ENCODE measurements at places on chromosomes 5 and 9.

- peak; percentile 2 for DNase-seq
Observed at GRCh38 chr9:1709347-1709746, 305.8 kb upstream of the SMARCA2 start.

- no peak for DNase-seq
Observed at GRCh38 chr9:87844506-87844905, 38.2 kb upstream of the SPATA31E1 start.

DNA sequence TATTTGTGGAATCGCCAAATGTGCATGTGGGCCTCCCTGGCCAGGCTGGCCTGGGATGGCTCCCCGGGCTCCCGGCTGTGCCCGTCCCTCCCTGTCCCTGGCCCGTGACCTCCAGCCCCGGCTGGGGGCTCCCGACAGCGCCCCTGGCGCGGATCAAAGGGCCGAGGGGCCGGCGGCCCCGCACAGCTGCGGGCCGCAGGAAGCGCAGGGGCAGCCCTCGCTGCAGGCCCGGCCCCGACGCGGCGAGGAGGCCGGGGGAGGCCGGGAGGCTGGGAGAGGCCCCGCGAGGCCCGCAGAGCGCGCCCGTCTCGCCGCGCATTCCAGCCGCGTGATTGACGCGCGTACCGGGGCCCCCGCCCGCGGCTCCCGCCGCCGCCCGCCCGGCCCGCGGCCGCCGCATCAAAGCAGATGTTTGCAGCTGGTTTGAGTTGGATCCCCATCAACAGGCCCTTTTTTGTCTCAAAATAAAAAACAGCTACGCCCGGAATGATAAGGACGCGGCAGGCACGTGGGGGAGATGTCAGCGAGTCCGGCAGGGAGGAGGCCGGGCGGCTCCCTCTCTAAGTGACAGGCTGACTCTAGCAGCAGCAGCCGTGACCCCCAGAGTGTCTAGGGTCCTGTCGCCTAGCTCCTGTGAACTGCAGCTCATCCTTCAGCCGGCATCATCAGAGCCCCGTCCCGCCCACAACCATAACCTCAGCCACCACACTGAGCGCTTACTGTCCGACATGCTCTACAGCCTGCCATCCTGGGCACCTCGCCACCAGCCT is 69.4 kb downstream of the LMX1B start:
- DNase-seq = no peak

DNA sequence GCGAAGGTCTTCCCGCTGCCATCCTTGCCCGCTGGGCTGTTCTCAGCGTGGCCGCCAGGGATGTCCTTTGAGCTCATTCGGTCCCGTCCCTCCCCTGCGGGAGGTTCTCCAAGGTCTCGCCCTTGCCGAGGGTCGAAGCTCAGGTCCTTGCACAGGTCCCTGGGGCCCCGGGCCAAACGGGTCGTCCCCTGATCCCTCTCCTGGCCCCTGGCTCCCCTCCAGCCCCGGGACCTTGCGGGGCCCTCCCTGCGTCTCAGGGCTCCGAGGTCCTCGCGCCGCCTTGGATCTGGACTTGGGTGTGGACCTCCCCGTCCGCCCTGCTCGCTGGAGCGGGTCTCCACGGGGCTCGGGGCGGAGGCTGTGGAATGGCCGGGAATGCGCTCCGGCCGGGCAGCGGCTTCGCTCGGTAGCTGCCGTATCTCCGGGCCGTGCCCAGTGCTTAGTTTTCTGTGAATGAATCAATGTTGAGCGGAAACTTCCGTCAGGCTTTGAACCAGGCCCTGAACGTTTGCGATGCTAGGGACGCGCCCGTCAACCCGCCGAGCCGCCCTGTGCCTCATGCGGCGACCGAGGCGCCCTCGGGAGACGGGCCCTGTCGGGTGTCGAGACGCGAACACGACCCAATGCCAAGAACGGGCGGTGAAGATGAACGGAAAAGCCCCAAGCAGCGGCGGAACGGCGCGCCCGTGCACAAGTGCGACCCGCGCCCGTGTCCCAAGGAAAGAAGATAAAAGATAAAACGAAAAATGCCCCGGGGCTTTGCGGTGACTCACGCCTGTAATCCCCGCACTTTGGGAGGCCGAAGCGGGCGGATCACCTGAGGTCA is 780 bp downstream of the RNU6ATAC start:
- no peak for DNase-seq

DNA sequence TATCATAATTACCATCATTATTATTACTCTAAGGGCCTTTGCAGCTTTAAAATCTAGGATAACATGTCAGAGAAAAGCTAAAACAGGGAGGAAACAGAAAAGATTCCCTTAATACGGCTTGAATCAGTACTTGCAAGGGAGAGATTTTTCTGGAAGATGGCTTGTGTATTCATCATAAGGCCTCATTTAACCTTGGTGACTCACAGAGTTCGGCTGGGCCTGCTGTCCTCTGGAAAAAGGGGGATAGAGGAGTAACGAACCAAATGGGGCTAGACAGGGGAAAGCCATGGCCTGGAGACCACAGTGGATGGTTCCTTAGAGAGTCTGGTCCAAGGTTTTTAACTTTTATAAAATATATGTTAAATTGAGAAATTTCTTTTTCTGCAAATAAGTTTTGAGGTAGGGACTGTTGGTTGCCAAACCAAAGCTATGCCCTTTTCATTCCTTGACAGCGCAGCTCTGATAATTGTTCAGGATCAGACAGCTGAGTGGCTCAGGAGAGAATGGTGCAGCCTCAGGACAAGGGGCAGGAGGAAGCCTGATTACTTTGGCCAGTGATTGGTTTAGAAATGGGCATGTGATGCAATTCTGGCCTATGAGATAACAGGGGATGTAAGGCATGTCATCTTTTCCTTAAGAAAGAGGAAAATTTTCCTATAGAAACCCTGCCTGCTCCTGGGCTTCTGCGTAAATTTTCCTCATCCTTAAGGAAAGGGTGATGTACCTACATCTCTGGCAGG is 25.6 kb upstream of the GSN start:
- peak; percentile 23 for DNase-seq

- peak; percentile 56 for DNase-seq
Observed at GRCh38 chr5:112917453-112917995, 4.5 kb downstream of the REEP5 start.

DNA sequence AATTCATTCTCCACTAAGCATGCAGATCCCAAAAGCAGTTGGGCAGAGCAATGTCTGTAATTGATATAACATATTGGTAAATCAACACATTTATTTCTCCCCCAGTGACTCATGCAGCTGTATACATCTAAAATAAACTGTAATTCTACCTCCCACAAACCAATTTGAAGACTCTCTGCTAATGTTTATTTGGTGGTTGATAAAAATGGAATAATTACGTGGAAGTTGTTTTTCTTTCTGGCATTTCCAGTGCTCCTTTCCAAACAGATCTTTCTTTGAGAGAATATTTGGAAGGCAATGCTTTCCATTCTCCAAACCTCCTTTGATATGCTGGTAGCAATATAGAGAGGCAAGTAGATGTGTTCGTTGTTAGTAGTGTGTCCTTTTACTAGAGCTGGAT is 194.7 kb downstream of the CHSY3 start:
- no peak for DNase-seq

DNA sequence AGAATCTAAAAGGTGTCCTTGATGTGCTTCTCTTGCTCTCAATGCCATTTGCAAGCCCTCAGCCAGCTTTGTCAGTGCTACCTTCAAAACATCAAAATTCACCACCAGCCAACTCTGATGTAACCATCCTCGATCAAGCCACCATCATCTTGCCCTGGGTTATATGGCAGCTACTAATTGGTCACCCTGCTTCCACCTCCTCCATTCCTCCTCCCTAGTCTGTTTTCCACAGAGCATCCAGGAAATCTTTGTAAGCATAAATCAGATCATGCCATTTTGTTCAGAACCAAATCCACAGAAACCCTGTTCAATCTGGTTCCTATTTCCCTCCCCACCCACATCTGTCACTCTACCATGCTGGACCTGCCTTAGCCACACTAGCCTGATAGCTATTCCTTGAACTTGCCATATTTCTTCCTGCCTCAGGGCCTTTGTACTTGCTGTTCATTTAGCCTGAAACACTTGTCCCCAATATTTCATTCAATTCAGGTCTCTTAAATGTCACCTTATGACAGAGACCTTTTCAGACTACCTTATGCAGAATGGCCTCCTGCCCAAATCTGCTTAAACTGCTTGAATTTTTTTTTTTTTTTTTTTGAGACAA is 1.9 kb upstream of the B4GALT1 start:
- no peak for DNase-seq

DNA sequence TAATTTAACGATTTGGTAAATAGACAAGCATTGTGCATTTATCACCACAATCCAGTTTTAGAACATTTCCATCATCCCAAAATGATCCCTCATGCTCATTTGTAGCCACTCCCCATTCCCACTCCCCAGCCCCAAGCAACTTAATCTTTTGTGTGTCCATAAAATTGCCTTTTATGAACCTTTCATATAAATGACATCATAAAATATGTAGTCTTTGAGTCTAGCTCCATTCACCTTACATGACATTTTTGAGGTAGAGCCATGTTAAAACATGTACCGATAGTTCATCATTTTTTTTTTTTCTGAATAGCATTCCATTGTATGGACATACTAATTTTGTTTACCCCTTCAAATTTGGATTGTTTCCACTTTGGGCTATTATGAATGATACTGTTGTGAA is 70.5 kb downstream of the C9orf85 start:
- DNase-seq = no peak

DNA sequence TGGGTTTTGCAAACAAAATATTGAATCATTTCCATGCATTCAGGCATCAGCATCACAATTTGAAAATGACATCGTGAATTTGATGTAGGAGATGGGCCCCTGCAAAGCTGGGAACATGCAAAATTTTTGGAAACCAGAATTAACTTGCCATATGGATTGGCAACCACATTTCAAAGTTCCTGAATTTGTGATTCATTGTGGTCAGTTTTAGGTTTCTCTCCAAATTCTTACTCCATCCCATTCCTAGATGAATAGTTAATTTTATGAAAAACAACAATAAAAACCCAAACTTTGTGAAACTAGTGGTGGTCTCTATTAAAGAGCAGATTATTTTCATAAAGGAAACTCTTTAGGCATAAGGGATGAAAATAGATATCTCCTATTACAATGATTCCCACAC is 107.8 kb upstream of the SLIT3 start:
- DNase-seq = no peak

- no peak for DNase-seq
Observed at GRCh38 chr5:153147891-153148623, 342.4 kb upstream of the GRIA1 start.

DNA sequence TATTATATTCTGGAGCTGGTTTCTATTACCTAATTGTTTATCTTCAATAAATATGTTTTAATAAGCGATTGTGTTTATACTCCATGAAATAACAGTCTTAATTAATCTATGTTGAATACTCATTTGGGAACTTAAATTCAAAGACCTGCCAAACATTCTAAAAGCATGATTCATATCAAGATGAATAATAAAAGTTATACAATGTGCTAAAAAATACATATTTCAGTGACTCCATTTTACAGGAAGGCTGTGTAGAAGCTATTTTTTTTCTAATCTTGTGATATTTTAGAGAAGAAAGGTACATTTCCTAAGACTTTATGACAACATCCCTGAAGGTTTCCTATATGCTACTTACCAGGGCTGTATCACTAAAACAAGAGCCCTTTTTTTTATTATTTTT is 417.9 kb downstream of the NFIB start:
- DNase-seq = no peak

DNA sequence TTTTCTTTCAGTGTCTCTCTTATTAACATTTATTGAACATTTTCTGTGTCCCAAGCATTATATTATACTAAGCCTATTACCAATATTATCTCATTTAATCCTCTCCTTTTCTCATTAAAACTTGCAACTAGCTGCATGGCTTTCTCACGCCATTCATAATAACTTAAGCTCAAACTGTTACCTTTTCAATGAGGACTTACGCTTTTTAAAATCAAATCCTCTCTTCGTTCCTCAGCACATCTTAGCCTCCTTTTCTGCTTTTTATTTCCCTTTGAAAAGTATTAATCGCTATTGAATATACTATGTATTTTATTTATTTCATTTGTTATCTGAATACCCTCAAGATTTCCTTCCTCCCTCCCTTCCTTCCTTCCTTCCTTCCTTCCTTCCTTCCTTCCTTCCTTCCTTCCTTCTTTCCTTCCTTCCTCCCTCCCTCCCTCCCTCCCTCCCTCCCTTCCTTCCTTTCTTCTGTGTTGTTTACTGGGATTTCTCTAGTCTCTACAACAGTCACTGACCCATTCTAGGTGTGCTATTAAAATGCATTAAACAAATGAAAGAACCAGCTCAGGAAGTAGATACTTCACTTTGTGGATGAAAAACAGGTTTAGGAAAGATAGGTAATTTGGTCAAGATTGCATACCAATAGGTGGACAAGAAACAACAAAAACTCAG is 294.1 kb upstream of the TUT7 start:
- no peak for DNase-seq

DNA sequence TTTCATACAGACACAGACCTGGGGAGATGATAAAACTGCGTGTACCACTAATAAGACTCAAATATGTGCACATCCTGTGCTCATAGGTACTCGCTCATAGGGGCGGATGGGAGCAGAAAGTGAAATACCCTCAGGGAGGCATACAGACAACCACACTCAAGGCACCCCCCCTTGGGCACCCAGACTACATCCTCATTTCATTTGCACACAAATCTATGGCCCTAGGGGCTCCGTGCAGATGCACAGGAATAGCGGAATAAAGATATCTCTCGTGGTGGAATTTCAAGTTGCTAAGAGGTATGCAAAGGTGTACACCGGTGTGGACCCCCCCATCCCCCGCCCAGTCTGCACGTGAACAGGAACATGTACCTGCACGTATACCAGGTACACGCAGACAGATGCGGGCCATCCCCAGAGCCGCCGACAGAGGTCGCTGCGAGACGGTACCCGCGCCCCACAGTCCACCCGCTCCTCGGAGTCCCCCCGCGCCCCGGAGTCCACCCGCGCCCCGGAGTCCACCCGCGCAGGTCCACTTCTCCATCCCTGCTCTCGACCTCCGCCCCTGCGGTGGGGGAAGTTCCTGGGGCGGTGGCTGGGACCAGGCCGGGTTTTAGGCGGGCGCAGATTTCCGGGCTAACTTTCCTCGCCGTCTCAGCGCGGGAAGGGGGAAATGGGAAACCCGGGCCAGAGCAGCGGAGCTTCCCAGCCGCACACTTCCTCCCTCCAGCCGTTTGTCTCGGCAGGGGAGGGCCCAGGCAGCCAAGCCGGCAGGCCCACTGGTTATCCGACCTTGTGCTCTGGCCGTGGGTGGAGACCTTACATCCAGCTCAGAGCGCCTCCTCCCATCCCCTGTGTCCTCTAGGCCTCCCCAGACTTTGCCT is 1.0 kb upstream of the IL12B start:
- peak; percentile 76 for DNase-seq

GRCh38 chr5:115772731-115773475 is 43.6 kb downstream of the CDO1 start:
- DNase-seq = no peak

GRCh38 chr9:99051406-99051805 is 53.5 kb upstream of the TGFBR1 start:
- DNase-seq = no peak

- DNase-seq = no peak
Observed at GRCh38 chr5:50687548-50687947, 21.1 kb downstream of the PARP8 start.

GRCh38 chr9:110532908-110533665 is 46.5 kb downstream of the SVEP1 start:
- no peak for DNase-seq
